HFFc6 (cell line): ENCODE measurements at places on chromosomes 4 and X. TPM values are rescaled to one million over a fixed set of nuclear protein-coding genes. Genes with fewer than 3 reads are reported as not detected.

GRCh38 chr4:2787230-2788100 is 5.4 kb upstream of the SH3BP2 start:
- no peak for DNase-seq

DNA sequence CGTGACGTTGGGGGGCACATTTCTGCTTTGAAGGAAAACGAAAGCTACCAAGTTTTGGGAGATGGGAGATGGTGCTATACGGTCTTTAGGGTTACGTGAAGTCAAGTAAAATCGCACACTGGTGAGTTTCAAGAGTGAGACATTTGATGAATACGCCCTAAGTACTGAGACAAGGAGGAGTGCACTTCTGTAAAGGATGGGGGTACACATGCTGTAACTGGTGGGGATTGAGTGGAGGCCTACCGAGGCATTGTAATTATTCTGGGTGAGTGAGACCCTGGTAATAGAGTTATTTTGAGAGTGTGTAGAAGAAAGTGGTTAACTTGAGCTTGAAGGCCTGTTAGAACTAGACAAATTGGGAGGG is 536 bp downstream of the SH3BGRL start:
- no peak for DNase-seq

GRCh38 chr4:142267101-142267500 is 579.0 kb downstream of the INPP4B start:
- no peak for DNase-seq

GRCh38 chr4:46123913-46124755 is at the start of gene GABRG1:
GABRG1 (minus strand) TSS chr4:46124054; CDS start chr4:46123913, 141 bp downstream.
- DNase-seq, result no peak

DNA sequence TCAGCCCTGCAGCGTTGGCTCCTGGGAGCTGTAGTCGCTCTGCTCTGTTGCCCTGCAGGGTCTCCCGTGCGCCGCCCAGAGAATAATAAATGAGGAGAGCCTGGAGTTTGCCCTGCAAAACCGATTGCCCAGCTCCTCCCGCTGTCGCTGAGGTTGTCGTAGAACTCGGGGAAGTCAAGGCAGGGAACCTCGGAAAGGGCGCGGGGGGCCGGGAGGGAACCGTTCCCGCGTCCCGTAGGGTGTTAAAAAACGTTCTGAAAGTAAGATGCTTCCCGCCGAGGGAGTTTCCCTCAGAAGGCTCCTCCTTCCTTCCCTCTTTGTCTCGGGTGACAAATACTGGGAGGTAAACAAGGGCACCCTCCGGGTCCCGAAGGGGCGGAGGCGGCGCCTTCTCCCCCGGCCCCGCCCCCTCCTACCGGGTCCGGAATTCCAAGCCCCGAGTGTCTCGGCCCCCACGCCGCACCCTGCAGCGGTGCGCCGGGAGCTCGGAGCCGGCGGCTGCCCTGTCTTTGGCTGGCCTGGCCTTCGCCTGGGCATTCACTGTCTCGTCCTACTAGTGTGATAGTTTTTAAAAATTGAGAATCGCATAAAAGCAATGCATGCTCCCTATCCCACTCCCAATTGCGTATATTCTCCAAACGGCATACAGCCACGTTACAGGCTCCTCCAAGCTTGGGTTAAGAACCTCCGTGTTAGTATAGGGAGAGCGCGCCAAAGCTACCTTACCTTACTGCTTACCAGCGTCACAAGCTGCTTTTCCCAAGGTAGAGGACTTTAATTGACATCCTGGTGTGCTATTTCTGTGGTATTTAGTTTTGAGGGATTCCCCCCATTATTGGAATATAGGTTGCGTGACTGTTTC is 964 bp upstream of the HMGB2 start:
- DNase-seq, result peak; percentile 66

Gene CXorf66
- total RNA-seq, result not detected in 3 replicates

Gene ALG13
- total RNA-seq, result 26.0 and 26.8 TPM in 2 replicates

Gene SSX2B
- total RNA-seq, result not detected in 3 replicates

Gene PDCL2
- total RNA-seq, result not detected in 3 replicates

Gene DUSP21
- not detected in 3 replicates for total RNA-seq

Gene SASH3
- total RNA-seq, result not detected in 3 replicates
